NCI-H69 (cell line): ENCODE measurements at places on chromosomes 5 and 9.

DNA sequence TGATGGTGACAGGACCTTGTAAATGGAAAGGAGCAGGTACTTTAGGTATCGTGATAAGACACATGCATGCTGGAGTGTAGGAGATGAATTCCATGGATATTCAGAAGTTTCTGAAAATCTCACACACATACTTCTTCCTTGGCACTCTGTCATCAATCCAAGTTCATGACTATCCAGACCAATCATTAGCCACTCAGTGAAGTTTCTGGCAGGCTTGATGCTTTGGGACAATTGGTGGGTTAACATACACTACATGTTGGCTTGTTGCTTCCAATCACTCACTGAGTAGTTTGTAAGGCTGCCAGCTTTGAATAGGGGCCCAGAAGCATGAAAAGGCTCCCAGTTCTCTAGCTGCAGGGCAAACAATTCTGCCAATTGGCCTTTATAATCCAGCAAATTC is 147.6 kb downstream of the CEMIP2 start:
- DNase-seq, result no peak

GRCh38 chr9:99237356-99237755 is 15.3 kb downstream of the SEC61B start:
- no peak for DNase-seq

GRCh38 chr9:127323393-127323792 is 58.8 kb downstream of the GARNL3 start:
- no peak for DNase-seq

DNA sequence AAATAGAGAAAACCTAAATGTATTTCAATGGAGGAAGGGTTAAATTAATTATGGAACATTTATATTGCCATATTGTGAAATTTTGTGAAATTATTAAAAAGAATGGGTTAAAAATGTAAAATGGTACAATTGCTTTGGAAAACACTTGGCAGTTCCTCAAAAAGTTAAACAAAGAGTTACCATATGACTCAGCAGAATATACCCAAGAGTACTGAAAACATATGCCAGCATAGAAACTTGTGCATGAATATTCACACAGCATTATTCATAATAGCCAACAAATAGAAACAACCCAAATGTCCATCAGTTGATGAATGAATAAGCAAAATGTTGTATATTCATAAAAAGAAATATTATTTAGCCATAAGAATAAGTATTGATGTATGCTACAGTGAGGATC is 181.0 kb upstream of the MAST4 start:
- no peak for DNase-seq

DNA sequence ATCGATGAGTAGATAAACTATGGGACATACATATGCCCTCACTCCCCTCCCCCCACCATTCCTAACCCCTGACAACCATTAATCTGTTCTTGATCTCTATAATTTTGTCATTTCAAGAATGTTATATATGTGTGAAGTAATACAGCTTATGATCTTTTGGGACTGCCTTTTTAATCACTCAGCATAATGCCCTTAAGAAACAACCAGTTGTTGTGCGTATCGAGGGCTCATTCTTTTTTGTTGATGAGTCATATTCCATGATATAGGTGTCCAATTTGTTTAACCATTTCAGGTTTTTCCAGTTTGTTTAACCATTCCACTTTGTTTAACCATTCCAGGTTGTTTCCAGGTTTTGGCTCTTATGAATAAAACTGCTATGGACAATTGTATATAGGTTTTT is 75.6 kb downstream of the ARHGEF28 start:
- no peak for DNase-seq

DNA sequence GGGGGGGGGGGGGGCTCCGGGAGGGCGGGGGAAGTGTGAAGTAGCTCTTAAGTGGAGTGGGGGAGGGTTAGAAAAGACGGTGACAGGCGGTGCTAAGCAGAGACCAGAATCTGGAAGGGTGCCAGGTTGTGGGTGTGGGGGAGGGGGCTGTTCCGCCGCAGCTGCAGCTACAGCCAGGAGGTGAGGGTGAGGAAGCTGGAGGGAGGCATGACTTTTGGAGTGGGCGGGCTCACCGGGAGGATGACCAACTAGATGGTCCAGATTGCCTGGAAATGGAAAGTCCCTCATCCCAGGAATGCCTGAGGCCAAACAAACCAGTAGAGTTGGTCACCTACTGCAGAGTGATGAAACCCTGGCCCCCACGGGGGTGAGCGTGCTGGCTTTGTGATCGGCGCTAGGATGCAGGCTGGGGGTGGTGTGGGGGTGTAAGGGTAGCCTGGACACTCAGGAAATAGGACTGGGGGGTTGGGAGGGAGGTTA is 158.1 kb upstream of the SHB start:
- DNase-seq, result peak; percentile 99

DNA sequence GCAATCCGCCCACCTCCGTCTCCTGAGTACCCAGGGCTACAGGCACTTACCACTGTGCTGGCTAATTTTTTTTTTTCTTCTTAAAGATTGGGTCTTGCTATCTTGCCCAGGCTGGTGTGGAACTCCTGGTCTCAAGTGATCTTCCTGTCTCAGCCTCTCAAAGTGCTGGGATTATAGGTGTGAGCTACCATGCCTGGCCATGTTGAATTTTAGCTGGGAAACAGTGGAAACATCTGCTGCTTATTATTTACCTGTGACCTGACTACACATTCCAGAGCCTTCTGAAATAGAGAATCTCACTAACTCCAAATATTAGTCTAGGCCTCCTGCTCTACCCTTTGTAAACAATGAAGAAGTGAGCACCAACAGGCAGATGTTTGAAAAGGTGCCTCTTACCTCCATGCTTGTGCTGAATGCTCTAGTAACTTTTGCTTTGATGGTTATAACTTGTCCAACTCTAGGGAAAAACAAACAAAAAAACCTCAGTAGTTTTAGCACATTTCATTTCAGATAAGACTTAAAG is 22.5 kb downstream of the ACOT12 start:
- DNase-seq, result no peak

- peak; percentile 74 for DNase-seq
Observed at GRCh38 chr5:142014911-142015584, 2.2 kb upstream of the GNPDA1 start.
